Neural cell (in vitro differentiated cells): ENCODE measurements at places on chromosomes 16 and 17. TPM values are rescaled to one million over a fixed set of nuclear protein-coding genes. Genes with fewer than 3 reads are reported as not detected.

NPIPB8 gene
- not detected in 2 replicates for polyA plus RNA-seq

PTX4 gene
- polyA plus RNA-seq = not detected in 2 replicates

SERPINF2 gene
- polyA plus RNA-seq = 1.6 TPM in 1 of 2 replicates, not detected in the other

TNK1 gene
- polyA plus RNA-seq = 0.83 and 1.5 TPM in 2 replicates

RAB34 gene
- polyA plus RNA-seq = 3.4 and 9.3 TPM in 2 replicates

SLC9A5 gene
- 1.6 and 1.8 TPM in 2 replicates for polyA plus RNA-seq

CD300C gene
- polyA plus RNA-seq = 0.20 TPM in 1 of 2 replicates, not detected in the other

MAFG gene
- polyA plus RNA-seq = 11.8 and 12.4 TPM in 2 replicates

ICAM2 gene
- not detected in 2 replicates for polyA plus RNA-seq
